Bronchial smooth muscle cell (primary cell): ENCODE measurements at places on chromosomes 2 and 18. TPM values are rescaled to one million over a fixed set of nuclear protein-coding genes. Genes with fewer than 3 reads are reported as not detected.

REEP1 gene
- total RNA-seq: under 0.01 TPM in 1 of 2 replicates, not detected in the other

NOSTRIN gene
- total RNA-seq: 0.09 and 0.32 TPM in 2 replicates

IL1F10 gene
- total RNA-seq: not detected in 2 replicates

SATB2 gene
- total RNA-seq: 28.8 and 42.9 TPM in 2 replicates

ARPC2 gene
- total RNA-seq: 164 and 232 TPM in 2 replicates

RPRM gene
- total RNA-seq: 0.16 TPM in 1 of 2 replicates, not detected in the other

VWC2L gene
- total RNA-seq: under 0.01 TPM in 1 of 2 replicates, not detected in the other

PGAP1 gene
- 4.4 and 5.7 TPM in 2 replicates for total RNA-seq

PJVK gene
- 3.3 and 3.4 TPM in 2 replicates for total RNA-seq

GORASP2 gene
- 19.3 and 24.1 TPM in 2 replicates for total RNA-seq

GALNT3 gene
- total RNA-seq: 0.16 and 0.17 TPM in 2 replicates

TFPI gene
- total RNA-seq: 103 and 147 TPM in 2 replicates

SCYGR4 gene
- not detected in 2 replicates for total RNA-seq

CCDC150 gene
- total RNA-seq: 3.3 and 5.2 TPM in 2 replicates

TCF23 gene
- not detected in 2 replicates for total RNA-seq

TEX44 gene
- not detected in 2 replicates for total RNA-seq

CTDP1 gene
- total RNA-seq: 21.6 and 23.4 TPM in 2 replicates

LTBP1 gene
- 715 and 836 TPM in 2 replicates for total RNA-seq

ANKRD30B gene
- total RNA-seq: under 0.01 TPM in 1 of 2 replicates, not detected in the other

BCL11A gene
- under 0.01 and 0.17 TPM in 2 replicates for total RNA-seq

SERPINB13 gene
- 0.16 TPM in 1 of 2 replicates, not detected in the other for total RNA-seq

CIB4 gene
- total RNA-seq: not detected in 2 replicates

IL1RL1 gene
- total RNA-seq: 0.17 and 0.32 TPM in 2 replicates

LRATD1 gene
- total RNA-seq: under 0.01 TPM in 1 of 2 replicates, not detected in the other

CLEC4F gene
- total RNA-seq: not detected in 2 replicates

ZDBF2 gene
- total RNA-seq: 6.2 and 7.6 TPM in 2 replicates

MDH1B gene
- 3.2 TPM in 2 replicates for total RNA-seq

TRIM43 gene
- not detected in 2 replicates for total RNA-seq

SERPINB12 gene
- not detected in 2 replicates for total RNA-seq

POMC gene
- 1.4 TPM in 1 of 2 replicates, not detected in the other for total RNA-seq
